ENCODE measurements at places on chromosomes 6 and 20.

DNA sequence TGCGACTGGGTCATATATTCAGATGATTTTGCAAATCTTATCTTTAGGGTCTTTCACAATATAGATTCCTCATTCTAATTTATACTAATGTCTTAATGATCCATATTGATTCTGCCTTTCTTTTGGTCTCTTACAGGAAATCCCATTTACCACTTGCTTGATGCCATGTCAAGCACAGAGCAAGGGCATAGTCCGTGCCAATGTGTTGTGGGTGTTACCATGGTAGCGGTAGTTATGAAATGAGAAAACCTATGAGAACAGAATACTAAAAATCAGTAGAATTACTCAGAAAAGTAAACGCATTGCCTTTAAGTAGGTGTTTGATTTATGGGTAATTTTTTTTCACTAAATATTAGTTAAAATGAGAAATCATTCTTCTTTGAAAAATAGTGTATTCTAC, 153.9 kb upstream of the RAB32 start:
- DNase-seq = no peak

DNA sequence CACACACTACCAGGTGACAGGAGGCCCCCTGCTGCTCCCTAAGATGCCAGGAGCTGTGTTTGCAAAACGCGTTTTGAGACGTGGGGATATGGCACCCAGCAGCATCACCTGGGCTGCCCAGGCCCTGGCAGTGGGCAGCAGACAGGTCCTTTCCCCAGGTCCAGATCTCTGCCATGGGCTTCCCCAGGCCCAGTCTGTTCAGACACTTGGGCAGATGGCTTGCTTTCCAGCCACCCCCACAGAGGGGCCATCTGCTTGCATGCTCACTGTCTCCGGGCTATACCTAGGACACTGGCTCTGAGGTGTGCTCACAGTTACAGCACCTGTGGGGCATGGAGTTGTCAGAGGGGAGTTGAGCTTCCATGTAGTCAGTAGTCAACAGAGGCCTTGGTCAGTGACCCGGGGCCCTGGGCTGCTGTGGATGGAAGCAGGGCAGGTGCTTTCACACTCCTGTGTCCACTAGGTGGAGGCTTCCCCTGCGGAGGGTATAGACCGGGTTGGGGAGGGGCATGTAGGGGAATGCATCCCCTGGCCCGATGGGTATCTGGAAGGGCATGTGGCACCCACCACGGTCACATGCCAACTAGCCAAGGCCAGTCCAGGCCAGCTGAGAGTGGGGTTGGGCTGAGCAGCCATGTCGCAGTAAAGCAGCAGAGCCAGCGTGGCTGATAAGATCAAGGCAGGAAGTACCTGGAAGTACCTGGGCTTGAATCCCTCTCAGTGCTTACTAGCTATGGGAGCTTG, 185.4 kb upstream of the SLC24A3 start:
- no peak for DNase-seq

DNA sequence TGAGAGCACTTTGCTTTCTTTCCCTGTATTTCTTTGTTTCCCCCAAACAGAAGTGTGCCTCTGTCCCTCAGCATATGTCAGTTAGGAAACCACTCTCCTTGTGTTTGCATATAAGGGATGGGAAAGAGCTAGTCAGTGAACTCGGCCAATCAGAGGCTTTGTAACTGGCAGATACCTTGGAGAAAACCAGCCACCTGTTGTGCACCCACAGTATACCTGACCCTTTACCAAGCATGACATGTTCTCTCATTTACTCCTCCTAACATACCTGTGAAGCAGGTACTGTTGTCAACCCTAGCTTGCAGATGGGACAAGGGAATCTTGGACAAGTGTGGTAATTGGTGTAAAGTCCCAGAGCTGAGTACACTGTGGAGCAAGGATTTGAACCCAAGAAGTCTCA, 96.1 kb upstream of the FAM8A1 start:
- no peak for DNase-seq

DNA sequence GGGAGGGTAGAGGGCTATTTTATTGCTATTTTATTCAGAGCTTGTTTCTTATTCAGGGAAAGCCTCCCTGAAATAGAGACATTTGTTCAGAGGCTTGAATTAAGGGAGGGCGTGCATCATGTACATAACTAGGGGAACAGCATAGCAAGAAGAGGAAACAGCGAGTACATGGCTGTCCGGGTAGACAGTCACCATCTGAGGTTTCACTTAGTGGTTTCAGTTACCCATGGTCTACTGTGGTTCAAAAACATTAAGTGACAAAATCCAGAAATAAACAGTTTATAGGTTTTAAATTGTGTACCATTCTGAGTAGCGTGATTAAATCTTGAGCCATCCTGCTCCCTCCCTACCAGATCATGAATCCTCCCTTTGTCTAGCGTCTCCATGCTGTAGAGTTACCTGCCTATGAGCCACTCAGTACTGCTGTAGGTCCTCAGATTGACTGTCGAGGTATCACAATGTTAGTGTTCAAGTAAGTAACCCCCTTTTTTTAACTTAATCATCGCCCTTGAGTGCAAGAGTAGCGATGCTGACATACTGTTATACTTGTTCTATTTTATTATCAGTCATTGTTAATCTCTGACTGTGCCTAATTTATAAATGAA, 791.5 kb downstream of the TFAP2A start:
- no peak for DNase-seq

DNA sequence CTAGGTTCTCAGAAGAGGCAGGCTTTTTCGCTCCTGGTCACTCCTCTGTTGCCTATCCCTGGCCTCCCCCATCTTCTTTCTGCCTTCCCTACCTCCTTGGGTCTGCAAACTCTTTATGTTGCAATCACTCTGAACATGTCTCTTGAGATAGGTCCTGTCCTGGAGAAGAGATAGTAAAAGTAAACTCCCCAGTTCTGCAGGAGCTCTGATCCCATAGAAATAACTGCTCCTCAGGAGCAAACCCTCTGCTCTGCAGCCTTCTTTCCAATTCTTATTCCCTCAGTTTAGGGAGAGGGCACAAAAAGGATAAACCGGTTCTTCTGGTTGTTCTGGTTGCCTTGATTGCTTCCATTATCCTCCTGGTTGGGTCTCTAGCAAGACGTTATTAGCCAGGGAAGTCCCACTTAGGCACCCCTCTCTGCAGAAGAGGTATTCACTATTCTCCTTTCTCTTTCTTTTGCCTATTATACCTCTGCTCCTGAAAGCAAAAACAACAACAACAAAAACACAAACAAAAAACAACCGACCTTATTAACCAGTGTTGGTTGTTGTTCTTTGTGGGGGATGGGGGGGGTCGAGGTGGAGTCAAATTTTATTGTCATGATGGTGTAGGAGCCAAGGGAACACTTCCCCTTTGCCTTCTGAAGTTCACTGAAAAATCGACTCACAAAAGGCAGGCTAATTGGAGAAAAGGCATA, 973 bp downstream of the TRIM38 start:
- DNase-seq = peak; percentile 16

DNA sequence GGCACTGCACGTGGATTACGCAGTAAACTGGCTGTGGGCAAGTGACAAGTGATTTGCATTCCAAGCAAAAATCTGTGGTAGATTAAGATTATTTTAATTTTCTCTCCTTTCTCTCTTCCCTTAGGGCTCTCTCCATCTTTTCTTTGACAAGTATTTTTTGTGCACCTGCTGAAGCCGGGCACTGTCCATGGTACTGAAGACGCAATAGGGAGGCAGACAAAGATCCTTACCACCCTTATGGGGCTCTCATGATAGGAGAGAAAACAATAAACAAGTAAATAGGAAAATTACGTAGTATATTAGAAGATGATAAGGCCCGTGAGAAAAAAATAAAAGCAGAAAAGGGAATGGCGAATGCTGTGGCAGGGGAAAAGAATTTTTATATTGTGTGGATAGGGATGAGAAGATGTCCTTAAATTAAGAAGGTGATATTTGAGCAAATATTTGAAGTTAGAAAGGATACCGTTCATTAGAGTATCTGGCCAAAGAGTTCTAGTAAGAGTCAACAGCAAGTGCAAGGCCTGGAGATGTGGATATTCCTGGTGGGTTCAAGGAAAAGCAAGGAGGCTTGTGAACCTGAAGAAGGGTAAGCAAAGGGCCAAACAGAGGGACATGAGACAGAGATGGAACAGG, 146.0 kb downstream of the LAMP5 start:
- no peak for DNase-seq

GRCh38 chr6:148570456-148570855, 176.4 kb upstream of the UST start:
- no peak for DNase-seq

- DNase-seq = no peak
Observed at GRCh38 chr20:50517817-50518154, 7.6 kb downstream of the PTPN1 start.

GRCh38 chr6:83708970-83709747, at the start of gene SNAP91:
TSS of gene SNAP91 (minus strand) at chr6:83709101. CDS start at chr6:83707927, 1,174 bp downstream.
- DNase-seq = no peak

DNA sequence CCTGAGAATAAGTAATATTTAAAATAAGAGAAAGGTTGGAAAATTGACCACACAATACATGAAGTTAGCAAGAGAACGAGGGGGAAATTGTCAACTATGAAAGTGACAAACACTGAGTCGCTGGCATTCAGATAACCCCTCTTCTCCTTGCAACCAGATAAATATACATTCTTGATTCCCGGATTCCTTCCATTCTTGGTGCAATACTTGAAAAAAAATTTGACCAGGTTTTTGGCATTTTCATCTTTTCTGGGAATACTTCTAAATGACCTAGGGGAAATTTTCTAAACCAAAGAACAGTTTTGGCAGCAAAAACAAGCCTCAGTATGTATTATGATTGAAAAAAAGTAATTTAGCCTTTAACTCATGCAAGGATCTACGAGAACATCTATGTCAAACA, 164.0 kb downstream of the PDE7B start:
- no peak for DNase-seq

DNA sequence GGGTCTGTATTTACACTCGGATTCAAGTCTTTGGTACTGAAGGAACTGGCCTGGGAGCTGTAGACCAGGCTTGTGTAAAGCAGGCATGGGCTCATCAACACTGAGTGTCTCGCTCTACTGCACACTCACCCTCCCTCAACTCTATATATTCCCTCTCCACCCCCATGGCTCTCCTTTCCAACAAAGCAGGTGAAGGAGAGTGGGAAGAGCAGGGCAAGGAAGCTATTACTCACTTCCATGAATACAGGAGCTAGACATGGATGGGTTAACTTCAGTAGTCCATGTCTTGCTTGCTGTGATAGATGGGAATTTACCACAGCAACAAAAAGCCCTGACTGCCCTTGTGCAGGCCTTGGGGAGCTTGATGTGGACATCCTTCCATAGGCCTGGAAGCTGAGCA, 20.7 kb upstream of the SLC2A12 start:
- DNase-seq = no peak

- no peak for DNase-seq
Observed at GRCh38 chr6:39377539-39377950, 55.0 kb upstream of the KCNK16 start.

Data from epithelial cell of prostate (primary cell).